ENCODE measurements at places on chromosomes 1 and 21.
A peak's percentile ranks its signal among the peaks of the same experiment; 100 is the strongest.

GRCh38 chr1:154440036-154440804 is 35.1 kb downstream of the IL6R start:
- DNase-seq, result no peak

GRCh38 chr21:26909972-26910371 is 56.9 kb downstream of the ADAMTS5 start:
- DNase-seq, result no peak

DNA sequence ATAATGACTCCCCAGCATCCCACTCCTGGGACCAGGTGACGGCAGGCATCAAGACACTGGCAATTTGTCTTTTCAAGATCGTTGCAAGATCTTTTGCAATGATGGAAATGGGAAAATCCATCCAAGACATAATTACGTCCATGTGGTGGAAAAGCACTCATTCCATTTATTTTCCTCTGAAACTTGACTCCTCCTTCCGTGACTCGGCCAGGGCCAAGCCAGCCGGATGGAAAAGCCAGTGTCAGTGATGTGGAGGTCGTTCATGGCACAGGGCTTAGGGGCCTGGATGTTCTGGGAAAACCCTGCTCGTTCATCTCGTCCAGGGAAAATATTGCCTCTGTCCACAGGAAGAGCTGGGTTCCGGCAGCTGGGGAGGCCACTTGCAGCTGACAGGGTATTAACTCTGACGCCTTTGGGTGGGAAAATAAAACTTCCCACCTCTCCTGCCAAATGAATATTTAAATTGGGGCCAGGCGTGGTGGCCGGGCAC is 46.2 kb downstream of the C1orf198 start:
- DNase-seq, result no peak

DNA sequence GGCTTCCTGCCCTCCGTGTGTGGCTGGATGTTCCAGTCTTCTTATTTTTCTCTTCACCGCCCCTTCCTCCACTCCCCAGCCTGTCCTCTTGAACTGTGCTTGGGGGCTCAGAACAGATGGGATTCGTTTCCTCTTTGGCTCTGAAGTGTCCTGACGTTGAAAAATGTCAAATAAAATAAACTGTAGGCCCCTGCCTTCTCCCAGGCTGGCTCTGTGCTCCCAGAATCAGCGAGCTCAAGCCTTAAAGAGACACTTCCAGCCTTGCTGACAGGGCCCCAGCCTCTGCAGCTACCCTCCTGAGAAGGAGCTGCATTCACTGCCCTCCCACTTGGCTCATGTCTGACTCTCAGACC is 104.2 kb upstream of the IPO9 start:
- no peak for DNase-seq

- no peak for DNase-seq
Measured at GRCh38 chr1:206769304-206769731, 1.3 kb upstream of the IL19 start.

- peak; percentile 69 for DNase-seq
Measured at GRCh38 chr1:12619792-12620487, 1.9 kb upstream of the DHRS3 start.

DNA sequence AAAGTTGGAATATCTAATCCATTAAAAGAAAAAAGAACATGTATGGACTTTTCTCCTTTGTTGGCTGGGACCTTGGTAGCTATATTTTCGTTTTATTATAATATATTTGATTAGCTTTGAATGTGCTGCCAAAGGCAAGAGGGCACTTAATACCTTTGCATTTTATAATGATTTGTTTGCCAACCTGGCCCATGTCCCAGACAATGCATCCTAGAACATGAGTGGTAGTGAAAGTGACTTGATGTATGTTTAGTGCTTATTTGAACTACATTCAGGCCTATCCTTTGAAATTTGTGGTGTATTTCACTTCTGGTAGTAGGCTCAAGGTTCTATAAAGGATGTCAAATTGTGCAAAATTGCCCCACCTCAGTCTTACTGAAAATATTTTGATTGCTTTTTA is 25.9 kb downstream of the CACHD1 start:
- DNase-seq, result no peak

- no peak for DNase-seq
Measured at GRCh38 chr1:17671741-17672140, 83.4 kb upstream of the ACTL8 start.

GRCh38 chr21:42617486-42617885 is 35.9 kb upstream of the PDE9A start:
- no peak for DNase-seq

DNA sequence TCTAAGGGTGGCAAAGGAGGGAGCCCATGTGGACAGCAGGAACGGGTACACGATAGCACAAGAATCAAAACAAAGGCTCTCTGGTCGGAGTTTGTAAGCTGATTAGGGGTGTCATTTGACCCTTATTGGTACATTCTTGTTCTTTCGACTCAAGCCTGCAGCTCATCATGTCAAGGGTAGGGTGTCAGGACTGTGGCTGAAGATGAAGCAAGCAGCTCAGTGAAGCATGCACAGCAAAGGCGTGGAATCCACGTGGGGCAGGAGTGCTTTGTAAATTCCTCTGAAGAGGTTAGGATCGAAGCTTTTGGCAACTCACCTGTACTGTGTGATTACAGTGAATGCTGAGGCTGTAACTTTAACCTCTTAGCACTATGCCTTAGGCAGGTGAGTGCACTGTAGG is 4.7 kb upstream of the ABCB10 start:
- DNase-seq, result no peak

DNA sequence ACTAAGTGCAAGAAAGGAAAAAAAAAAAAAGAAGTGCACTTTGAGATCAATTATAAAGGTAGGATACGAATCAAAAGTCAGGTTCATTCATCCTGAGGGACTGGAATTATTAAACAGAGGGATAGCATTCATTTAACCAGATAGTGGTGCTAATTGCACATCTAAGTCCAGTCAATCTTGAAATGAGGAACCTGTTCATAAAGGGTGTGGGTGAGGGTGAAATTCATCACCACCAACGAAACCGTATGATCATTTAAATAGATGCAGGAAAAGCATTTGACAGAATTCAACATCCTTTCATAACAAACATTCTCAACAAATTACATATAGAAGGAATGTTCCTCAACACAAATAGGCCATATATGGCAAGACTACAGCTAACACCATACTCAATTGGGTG is 5.6 kb downstream of the CTSS start:
- DNase-seq, result no peak

DNA sequence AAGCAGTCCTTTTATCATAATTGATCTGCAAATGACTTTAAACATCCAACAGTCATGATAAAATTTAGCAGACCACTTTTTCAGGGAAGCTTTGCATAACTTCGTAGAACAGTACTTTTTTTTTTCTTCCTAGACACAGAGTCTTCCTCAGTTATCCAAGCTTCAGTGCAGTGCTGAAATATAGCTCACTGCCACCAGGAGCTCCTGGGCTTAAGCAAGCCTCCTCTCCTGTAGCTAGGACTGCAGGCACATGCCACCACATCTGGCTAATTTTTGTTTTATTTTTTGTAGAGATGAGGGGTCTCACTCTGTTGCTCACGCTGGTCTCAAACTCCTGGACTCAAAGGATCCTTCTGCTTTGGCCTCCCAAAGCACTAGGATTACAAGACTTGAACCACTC is 3.8 kb downstream of the F13B start:
- no peak for DNase-seq

- DNase-seq, result no peak
Measured at GRCh38 chr1:3604468-3604974, 6.8 kb downstream of the MEGF6 start.

DNA sequence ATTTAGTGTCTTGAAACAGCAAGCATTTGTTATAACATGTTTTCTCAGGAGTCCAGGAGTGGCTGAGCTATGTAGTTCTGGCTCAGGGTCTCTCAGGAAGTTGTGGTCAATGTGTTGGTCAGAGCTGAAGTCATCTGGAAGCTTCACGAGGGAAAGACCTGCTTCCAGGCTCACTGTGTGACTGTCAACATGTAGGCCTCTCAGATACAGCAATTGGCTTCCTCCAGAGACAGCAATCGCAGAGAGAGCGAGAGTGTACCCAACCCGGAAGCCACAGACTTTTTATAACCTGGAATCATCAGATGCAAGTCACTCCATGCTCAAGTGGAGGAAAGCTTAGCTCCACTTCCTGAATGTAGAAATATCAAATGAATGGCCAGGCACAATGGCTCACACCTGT is 40.9 kb downstream of the TNFRSF9 start:
- peak; percentile 79 for DNase-seq

- no peak for DNase-seq
Measured at GRCh38 chr1:2596530-2597333, 10.2 kb downstream of the PRXL2B start.

GRCh38 chr1:155069551-155070157 is 6.1 kb downstream of the EFNA4 start:
- no peak for DNase-seq

GRCh38 chr1:216221260-216221700 is 202.0 kb downstream of the USH2A start:
- DNase-seq, result peak; percentile 60

DNA sequence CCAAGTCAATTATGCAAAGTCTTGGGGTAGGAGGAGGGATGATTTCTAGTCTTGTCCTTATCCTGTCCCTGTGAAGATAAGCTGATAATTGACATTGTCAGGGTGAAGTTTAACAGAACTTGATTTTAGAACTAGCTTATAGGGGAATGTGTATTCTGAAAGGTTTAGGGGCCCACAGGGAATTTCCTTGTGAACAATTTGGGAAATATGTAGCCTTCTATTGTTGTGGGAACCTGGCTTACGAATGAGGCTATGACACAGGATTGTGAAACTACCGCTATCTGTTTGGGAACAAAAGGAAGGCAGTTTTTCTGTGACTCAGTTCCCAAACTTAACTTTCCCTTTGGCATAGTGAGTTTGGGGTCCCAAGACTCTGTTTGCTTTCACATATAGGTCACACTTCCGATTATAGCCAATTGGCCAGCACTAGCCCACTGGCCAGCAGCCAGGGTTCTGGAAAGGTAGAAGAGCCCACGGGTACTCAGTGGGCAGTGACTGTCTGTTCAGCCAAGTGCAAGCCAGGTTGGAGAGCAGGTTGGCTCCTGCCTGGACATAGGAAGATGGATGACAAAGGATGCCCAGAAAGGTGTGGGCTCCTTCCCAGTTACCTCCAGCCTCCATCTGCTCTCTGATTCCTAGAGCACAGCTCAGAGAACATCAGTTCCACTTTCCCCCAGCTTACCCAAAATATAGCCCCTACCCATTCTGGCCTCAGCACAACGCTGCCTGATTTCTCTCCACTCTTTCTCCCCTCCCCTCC is 35.5 kb downstream of the H3-3A start:
- peak; percentile 83 for DNase-seq

DNA sequence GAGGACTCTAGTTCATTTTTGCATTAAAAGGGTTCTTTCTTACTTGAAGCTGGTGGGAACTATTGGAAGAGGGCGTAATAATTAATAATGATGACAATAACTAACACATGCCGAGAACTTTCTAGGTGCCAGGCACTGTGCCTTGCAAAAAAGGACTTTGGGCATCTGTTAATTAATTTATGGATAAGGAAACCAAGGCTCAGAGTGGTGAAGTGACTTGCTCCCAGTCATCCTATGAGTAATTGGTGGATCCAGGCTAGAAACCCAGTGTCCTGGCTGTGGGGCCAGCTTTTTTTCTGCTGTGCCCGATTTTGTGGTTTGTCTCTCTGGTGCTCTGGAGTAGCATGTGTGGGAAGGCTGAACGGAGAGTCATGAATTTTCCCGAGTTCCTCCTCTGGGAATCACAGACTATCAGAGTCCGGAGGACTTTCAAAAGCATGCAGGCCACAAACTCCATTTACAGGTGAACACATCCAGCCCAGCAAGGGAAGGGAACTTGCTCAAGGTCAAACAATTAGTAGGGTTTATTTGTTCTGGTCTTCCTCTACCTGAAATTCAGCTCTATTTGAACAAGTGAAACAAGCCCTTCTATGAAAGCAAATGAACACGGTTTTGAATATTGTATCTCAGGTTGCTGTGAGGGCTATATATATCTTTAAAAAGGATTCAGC is 23.4 kb downstream of the ROR1 start:
- DNase-seq, result peak; percentile 41

- DNase-seq, result peak; percentile 33
Measured at GRCh38 chr1:243740255-243740999, 109.6 kb downstream of the AKT3 start.

GRCh38 chr1:50637460-50637859 is 214.2 kb upstream of the DMRTA2 start:
- no peak for DNase-seq

- peak; percentile 24 for DNase-seq
Measured at GRCh38 chr1:167059045-167059808, 30.9 kb downstream of the GPA33 start.

DNA sequence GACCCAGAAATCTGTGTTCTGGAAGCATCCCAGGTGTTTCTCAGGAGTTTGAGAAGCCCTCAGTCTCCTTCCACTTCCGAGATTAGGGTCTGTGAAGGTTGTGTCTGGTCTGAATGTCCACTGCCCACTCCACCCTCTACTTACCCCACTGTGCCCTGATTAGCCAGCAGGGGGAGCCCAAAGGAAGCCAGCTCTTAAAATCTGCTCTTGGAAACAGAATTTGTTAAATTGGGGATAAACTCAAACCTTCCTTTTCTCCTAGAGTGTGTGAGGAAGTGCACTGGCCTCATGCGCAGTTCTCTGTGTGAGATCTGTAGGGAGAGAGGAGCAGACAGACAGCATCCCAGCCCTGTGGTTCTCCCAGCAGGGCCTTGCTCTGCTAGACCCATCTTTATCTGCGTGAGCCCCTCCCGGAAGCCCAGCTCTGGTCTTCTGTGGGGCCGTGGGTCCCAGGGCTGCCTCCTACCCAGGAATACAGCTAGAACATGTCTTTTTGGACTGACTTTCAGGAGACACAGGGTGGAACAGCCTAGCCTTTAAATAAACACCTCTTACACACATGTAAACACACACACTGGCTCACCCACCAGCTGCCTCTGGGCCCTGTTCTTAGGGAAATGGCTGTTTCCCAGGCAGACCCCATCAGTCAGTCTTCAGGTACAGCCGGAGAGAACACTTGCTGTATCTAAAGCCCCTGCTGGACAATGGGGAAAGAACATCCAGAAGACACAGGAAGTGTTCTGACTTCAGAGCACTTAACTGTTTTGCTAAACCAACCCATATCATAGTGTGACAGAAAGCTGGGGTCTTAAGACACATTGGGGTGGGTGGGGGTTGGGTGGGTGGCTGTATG is 52.2 kb downstream of the SMYD2 start:
- DNase-seq, result peak; percentile 26

DNA sequence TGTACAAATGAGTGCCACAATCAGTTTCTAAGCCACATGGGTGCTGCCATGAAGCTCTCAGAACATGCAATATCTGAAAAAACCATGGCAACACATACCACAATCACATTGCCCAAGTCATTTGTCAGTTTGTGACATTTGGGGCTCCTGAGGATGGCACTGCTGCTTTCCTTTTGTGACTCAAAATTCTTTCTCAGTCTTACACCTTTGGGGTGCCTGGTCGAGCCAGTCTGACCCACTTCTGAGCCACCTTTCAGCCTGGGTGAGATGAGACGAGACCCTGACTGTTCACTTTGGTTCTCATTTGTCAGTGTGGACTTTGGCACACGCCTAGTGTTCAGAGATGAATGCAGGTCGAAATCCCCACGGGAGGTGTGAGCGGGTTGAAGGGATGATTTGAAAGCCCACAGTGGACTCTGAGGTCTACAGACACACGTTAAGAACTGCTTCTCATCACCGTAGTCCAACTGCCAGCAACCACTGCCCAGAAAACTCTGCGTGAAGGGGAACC is 8.0 kb downstream of the BATF3 start:
- no peak for DNase-seq

- DNase-seq, result no peak
Measured at GRCh38 chr1:64474665-64475439, 4.9 kb downstream of the CACHD1 start.

- no peak for DNase-seq
Measured at GRCh38 chr1:60978421-60979357, 103.7 kb upstream of the NFIA start.

GRCh38 chr1:65265296-65265650 is 44.1 kb upstream of the DNAJC6 start:
- no peak for DNase-seq

- DNase-seq, result no peak
Measured at GRCh38 chr1:162009501-162010174, 14.0 kb downstream of the OLFML2B start.
